Psoas muscle (tissue), 8 donors: ENCODE measurements at places on chromosomes 7 and 10. TPM values are rescaled to one million over a fixed set of nuclear protein-coding genes. Genes with fewer than 3 reads are reported as not detected.

The TMEM139 gene
- polyA plus RNA-seq = 0.42 TPM

The LRRN3 gene
- polyA plus RNA-seq = 0.69 TPM

The C10orf90 gene
- not detected for polyA plus RNA-seq

The DNAJC12 gene
- 13.8 TPM for polyA plus RNA-seq

The CCDC3 gene
- 1.7 TPM for polyA plus RNA-seq

The HYAL4 gene
- 1.7 TPM for polyA plus RNA-seq

The HTR5A gene
- polyA plus RNA-seq = 0.06 TPM

The PHTF2 gene
- polyA plus RNA-seq = 42.3 TPM

The ANXA8L1 gene
- polyA plus RNA-seq = not detected

The GRID2IP gene
- polyA plus RNA-seq = not detected

The GHRHR gene
- 0.03 TPM for polyA plus RNA-seq

The PNPLA8 gene
- 65.6 TPM for polyA plus RNA-seq

The PRLHR gene
- 0.01 TPM for polyA plus RNA-seq

The PNLIP gene
- polyA plus RNA-seq = 0.39 TPM

The IL15RA gene
- polyA plus RNA-seq = 8.9 TPM

The WDR86 gene
- 0.03 TPM for polyA plus RNA-seq

The MINDY4 gene
- polyA plus RNA-seq = 0.86 TPM

The TUBB8 gene
- 0.07 TPM for polyA plus RNA-seq

The UPF2 gene
- 12.7 TPM for polyA plus RNA-seq

The OR2A1 gene
- polyA plus RNA-seq = 0.01 TPM

The SUN3 gene
- not detected for polyA plus RNA-seq

The PON3 gene
- polyA plus RNA-seq = not detected

The SFTPA1 gene
- polyA plus RNA-seq = 0.44 TPM

The FOXP2 gene
- 0.35 TPM for polyA plus RNA-seq

The ZNF239 gene
- polyA plus RNA-seq = 8.3 TPM

The TMEM229A gene
- polyA plus RNA-seq = not detected

The SPAG6 gene
- polyA plus RNA-seq = not detected

The KLHDC10 gene
- 18.5 TPM for polyA plus RNA-seq

The PRPS1L1 gene
- not detected for polyA plus RNA-seq

The CYP2C19 gene
- polyA plus RNA-seq = 0.04 TPM

The NEURL1 gene
- polyA plus RNA-seq = 10.9 TPM

The SKAP2 gene
- 3.2 TPM for polyA plus RNA-seq

The CDK13 gene
- 17.1 TPM for polyA plus RNA-seq

The DEPP1 gene
- polyA plus RNA-seq = 102 TPM

The IGFBP3 gene
- polyA plus RNA-seq = 114 TPM

The NCF1 gene
- polyA plus RNA-seq = 0.36 TPM

The MCM10 gene
- 0.07 TPM for polyA plus RNA-seq

The PSAP gene
- polyA plus RNA-seq = 695 TPM

The MEOX2 gene
- polyA plus RNA-seq = 3.7 TPM

The RSU1 gene
- polyA plus RNA-seq = 23.8 TPM

The TMEM196 gene
- polyA plus RNA-seq = not detected

The PLCE1 gene
- polyA plus RNA-seq = 0.43 TPM

The FAM200A gene
- polyA plus RNA-seq = 12.4 TPM

The CACNB2 gene
- polyA plus RNA-seq = 0.20 TPM

The C7orf33 gene
- not detected for polyA plus RNA-seq

The WIPF3 gene
- 3.3 TPM for polyA plus RNA-seq
